ENCODE measurements at places on chromosomes 3 and 15.

- DNase-seq = no peak
Measured at GRCh38 chr15:80846031-80846815, 67.1 kb downstream of the CEMIP start.

- no peak for DNase-seq
Measured at GRCh38 chr3:51896607-51897305, 6.4 kb downstream of the IQCF1 start.

DNA sequence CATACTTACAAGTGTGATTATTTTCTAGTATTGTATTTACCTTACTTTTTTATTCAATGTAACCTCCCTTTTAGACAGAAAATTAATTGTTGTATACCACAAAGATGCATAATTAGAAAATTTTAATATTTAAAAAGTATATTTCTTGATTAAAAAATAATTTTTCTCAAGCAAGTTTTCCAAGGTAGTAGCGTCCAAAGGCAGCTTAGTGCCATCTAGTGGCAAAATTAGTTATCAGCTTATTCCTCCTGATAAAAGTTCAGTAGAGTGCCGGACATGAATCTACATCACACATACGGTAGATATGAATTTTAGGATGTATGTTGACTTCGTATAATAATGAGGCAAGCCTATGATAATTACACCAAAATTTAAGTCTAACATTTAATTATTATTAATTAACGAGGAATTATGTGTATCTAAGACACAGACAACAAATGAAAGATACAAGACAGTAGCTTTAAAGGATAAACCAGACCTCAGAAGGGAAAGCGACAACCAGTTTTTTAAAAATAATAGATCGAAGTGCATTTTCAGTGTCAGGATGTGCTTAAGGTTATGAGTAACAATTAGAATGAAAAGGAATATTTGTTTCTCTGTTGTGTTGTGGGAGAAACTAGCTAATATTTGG lies 405.9 kb downstream of the ROBO1 start:
- no peak for DNase-seq

GRCh38 chr3:33779751-33780150 lies 18.7 kb upstream of the PDCD6IP start:
- no peak for DNase-seq

DNA sequence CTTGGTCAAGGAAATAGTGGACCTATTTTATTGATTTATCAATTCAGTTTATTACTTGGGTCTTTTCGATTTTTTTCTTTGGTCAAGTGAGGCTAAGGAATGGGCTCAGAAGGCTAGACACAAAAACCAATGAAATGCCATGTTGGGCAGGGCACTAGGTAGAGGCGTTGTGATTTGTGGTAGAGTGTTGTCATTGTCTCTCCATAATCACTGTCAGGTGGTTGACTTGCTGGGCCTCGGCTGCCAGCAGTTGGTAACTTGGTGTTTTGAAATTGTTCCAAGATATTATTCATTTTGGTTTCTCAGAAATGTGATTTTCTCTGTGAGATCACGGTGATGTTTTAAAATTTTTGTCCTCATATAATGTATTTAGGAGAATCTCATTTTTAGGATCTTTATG lies 173.6 kb downstream of the KLHL25 start:
- DNase-seq = no peak

DNA sequence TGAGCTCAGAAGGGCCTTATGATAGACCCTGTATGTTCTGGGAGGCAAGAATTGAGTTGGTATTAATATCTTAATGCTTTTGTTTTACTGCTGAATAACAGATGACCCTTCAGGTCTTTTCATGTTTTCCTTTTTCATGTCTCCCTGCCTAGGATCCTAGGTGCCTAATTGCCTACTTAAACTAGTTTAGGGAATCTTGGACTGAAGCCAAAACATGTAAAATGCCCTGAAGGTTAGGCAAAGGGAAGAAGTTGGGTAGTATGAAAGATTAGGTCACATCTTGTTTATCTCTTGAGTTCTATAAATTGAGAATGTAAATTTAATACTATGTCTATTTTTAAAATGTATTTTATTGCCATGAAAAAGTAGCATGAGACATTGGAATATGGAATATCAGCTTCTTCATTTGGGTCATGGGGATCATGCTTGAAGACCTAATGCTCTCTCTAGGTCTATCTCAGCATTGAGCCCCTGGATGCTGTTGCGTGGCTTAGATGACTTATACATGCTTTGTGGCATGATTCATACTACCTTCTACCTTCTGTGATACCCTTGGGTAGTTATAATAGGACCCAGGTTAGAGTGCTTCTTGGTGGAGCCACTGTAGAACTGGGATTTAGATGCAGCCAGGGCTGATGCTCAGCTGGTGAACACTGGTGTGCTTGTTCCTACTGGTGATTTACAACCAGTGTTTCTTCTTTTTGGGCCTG lies 26.4 kb downstream of the RBM6 start:
- no peak for DNase-seq

- no peak for DNase-seq
Measured at GRCh38 chr3:53729618-53730017, 116.6 kb downstream of the CHDH start.

GRCh38 chr3:73074781-73075180 lies 13.3 kb downstream of the EBLN2 start:
- no peak for DNase-seq

DNA sequence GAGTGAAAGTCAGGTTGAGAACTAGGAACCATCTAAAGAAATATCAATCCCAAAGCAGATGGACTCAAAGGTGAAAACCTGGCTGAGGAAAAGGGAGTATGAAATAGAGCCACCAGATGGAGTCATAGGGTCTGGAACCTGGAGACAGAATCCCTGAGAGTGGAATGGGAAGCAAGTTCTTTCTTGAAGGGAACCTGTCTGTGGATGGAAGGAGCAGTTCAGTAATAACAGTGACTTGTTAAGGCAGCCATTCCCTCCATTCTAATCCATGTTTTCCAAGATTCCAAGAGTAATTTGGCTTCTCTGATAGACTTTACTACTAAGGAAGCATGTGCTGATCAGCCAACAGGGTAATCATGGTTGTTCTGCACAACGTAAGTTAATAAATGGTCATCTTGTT lies 22.5 kb upstream of the AQP9 start:
- no peak for DNase-seq

- no peak for DNase-seq
Measured at GRCh38 chr3:143988306-143988705, 16.7 kb downstream of the DIPK2A start.

- DNase-seq = no peak
Measured at GRCh38 chr3:74295479-74295878, 319.0 kb downstream of the CNTN3 start.

DNA sequence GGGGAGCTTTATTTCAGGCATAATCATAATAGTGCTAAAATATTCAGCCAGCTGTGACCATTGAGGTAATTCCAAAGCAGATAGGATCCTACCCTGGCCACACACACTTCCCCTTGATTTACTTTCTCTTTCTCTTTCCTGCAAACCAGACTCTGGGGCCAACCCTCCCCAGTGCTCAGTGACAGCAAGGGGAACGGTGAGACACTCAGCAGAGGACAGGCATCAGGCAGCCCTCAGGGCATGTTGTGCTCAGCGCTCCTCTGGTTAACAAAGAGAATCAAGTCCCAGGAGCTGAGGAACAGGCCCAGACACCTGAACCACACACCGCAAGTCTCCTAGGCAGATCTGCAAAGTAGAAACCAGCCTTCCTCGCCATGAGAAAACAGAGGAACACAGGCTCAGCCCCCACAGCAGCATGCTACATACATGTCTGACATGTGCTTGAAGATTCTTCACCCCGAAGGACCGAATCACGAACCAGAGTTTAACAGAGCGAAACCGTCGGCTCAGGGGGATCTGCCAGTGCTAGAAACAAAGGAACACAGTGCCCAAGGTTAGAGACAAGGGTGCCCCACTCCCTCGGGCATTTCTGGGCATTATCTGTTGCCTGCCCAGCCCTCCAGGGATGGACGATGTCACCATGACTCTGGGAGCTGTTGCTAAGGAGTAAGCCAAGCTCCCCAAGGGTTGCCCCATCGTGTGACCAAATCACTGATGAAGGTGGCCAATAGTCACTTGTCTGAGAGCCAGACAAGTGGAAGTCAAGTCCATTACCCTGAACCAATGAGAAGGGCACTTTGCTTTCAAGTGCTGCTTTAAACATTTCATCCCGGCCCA lies 17.5 kb downstream of the HDC start:
- DNase-seq = no peak

DNA sequence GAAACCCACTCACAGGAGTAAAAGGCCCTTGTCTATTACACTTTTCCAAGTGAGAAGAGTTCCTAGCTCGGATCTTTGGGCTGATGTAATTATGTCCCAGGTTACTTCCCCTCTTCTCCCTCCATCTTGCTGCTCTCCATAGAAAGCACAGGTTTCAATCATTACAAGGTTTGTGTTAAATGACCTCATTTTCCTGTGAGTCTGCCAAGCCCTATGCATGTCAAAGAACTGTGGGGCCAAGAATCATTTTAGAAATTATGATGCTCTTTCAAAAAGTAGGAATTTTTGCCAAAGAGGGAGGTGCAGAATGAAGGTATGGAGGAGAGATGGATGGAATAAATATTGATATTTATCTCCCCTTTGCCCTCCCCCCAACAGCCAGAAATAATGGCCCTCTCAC lies 129.3 kb upstream of the TPM1 start:
- no peak for DNase-seq

DNA sequence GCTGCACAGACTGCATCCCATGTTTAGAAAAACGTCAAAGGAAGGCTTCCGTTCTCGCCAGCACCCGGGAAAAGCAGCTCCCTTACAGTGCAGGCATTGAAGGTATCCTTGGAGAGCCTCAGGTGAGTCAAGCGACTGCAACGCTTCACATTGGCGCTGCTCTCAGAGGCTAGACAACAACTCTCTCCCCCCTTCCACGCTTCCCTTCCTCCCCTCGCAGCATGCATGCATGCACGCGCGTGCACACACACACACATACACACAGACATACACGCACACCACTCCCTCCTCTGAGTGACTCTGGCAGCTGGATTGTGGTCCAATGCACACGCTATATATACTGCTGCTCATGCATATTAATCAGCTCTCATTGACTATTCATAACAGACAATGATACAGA lies 191.1 kb downstream of the PDZRN3 start:
- no peak for DNase-seq

GRCh38 chr3:194091141-194091540 lies 44.8 kb upstream of the HES1 start:
- no peak for DNase-seq

- DNase-seq = no peak
Measured at GRCh38 chr3:49775538-49775937, 10.8 kb downstream of the IP6K1 start.

- no peak for DNase-seq
Measured at GRCh38 chr3:16148783-16149182, 25.7 kb upstream of the GALNT15 start.

GRCh38 chr3:50189274-50189673 lies 2.1 kb upstream of the GNAT1 start:
- no peak for DNase-seq

DNA sequence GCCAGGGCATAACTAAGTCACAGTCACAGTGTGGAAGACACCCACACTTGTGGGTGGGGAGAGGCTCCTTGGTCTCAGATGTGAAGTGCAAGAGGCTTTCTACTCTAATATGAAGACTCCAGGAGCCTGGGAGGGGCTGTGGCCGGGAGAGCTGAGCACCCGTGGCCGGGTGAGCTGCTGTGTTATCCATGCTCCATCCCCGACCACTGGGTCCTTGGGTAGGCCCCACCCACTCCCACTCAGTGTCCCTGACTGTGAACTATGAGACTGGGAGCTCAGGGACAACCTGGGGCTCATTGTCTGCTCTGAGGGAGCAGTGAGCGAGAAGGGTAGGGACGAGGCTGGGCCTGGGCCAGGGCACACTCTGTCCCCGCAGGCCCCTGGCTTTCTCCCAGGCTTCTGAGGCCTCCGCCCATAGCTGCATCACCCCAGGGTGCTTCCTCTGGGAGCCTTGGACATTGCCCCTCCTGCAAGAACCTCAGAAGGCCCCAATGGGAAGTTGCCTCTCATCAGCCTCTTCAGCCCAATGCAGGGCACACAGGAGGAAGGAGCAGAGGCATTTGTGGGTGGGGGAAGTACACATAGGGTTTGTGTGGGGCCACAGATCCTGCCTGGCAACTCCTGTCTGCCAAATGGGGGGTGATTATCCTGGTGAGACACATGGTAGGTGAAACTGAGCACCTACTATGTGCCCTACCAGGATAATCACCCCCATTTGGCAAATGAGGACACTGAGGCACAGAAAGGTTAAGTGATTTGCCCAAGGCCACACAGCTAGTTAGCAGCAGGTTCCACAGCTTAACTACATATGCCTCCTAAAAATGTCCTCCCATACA lies 2.4 kb downstream of the ANPEP start:
- DNase-seq = no peak

DNA sequence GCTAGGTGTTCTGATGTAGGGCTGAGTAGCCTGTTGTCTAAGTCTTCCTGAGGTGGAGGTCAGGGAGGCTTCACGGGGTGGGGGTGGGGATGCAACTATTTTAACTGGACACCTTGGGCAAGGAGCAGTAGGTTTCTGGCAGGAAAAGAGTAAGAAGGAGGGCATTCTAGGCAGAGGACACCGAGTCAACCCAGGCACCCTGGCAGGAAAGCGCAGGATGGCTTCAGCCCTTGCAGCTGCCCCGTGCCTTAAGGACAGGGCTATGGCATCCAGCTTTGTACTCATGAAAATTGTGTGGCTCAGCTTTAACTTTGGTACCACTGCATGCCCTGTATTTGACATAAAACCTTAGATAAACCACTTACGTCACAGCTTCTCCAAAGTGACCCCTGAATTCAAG lies 6.4 kb upstream of the FILIP1L start:
- no peak for DNase-seq

DNA sequence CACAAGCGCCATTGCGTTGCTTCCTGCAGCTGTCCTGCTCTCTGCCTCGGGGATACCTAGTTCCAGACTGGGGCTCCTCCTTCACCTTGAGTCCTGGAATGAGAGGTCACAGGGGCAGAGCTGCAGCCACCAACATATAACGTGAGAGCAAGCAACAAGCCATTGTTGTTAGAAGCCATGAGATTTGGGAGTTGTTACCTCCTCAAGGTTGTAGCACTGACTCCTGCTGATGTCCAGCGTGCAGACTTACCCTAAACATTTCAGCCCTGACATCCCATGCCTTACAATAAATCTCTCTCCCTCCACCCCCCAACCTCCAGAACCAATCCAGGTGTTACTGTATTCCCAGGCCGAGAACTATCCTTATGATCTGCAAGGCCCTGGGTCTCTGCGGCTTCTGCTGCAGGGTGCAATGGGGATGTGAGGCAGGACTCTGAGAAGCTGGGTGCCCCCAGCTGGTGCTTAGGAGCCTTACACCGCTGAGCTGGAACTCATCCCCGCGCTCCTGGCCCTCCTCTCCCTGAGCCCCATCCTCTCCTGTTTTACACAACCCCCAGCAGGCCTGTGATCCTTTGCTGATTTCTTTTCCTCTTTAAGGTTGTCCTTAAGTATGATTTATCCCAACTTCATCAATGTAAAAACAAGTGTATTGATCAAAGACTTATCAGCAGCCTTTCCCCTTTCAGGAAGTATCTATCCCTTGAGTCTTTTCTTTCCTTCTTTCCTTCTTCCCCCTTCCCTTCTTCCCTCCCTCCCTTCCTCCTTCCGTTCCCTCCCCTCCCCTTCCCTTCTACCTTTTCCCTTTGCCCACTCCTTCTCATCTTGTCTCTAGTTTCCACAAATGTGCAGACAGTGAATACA lies 84.2 kb upstream of the ABHD2 start:
- no peak for DNase-seq

Measured in stimulated activated CD4-positive, alpha-beta T cell treated with anti-CD3 and anti-CD28 coated beads, Interleukin-1b, Interleukin-23, amount 100 ng/mL, for 1 hour (primary cell).